CD4-positive, alpha-beta T cell treated with Interleukin-4 for 1 hour (primary cell): ENCODE measurements at places on chromosomes 1 and 21.

- DNase-seq = no peak
Observed at GRCh38 chr1:209531549-209531948, 52.0 kb upstream of the CAMK1G start.

GRCh38 chr1:121443001-121443540 lies 258.3 kb downstream of the SRGAP2C start:
- DNase-seq = no peak

GRCh38 chr1:27348861-27349783 lies 7.3 kb downstream of the SYTL1 start:
- DNase-seq = peak; percentile 37

- no peak for DNase-seq
Observed at GRCh38 chr21:39681257-39681656, 63.7 kb upstream of the IGSF5 start.

- DNase-seq = peak; percentile 68
Observed at GRCh38 chr1:225866061-225866837, 15.9 kb downstream of the TMEM63A start.
